CD8-positive, alpha-beta memory T cell (primary cell): ENCODE measurements at places on chromosomes 5 and 9. TPM values are rescaled to one million over a fixed set of nuclear protein-coding genes. Genes with fewer than 3 reads are reported as not detected.
A peak's percentile ranks its signal among the peaks of the same experiment; 100 is the strongest.

DNA sequence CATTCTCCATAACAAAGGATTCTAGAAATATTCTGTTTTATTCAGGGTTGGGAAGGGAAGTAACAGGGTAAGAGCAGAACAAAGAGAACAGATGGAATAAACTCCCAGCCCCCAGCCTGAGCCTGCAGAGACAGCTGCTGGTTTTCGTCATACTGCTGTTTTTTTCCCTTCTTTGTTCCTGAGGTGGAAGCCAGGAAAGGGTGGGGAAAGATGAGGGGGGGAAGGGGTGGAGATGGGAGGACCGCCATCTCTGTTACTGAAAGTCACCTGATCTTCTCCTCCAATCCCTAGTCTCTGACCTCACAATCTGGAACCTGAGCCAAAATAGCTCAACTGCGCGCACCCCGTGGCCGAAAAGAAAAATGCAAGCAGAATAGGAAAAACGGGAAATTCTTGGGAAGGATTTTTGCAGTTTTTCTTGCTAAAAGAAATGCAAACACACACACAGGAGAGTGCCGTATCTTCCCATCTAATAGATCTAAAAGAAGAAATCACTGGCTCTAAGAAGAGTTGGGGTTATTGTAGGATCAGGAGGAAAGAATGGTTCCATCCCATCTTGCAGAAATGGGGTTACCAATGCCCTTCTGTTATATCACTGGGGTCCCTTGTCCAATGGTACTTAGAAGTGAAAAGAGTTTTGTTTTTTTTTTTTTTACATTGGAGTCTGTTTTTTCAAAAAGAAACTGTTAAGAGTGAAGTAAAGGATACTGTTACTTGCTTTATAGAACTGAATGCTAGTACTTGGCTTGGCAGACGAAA, 57.9 kb downstream of the DIAPH1 start:
- H3K36me3 ChIP-seq, result peaks cover 39% of the 10 kb centered on the region
- H3K27me3 ChIP-seq, result no peaks in the 10 kb centered on the region
- no peak for DNase-seq
- H3K4me3 ChIP-seq, result no peak overlapping the region
- peaks cover 7% of the 10 kb centered on the region for H3K4me1 ChIP-seq

DNA sequence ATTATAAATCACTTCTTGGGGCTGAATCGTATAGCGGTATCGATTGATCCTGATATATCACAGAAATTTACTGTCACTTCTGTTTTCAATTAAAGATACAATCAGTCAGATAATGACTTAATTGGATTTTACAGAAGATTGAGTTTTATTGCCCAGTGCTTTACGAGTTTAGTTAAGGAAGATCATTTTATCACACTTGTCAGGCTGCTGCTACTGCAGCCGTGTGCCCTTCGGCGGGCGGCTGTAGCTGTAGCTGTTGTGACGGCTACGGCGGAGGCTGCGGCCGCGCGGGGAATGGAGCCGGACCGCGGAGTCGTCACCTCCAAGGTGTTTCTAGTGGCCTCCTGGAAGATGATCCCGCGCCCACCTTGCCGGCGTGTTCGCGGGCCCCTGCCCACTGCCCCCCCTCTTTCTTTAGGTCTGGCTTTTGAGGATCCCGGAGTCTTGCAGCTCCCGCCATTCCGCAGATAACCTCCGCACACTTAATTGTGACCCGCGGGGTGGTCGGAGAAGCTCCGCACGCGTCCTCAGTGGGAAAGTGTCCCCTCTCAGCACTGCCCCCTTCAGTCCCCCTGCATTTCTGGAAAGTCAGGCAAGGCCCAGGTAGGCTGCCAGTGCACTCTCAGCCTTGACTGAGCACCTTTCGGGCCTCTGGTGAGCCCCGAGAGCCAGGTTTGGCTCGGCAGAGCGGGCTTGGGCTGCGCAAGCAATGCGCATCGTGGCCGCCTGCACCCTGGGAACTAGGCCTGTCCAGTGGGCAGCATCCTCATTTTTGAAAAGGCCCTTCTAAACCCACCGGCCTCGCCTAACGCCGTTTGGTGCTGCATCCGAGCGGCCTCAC, 6.9 kb upstream of the DMRT3 start:
- DNase-seq, result no peak
- H3K36me3 ChIP-seq, result no peaks in the 10 kb centered on the region
- no peak overlapping the region for H3K4me3 ChIP-seq

GRCh38 chr5:81936066-81936465, 35.8 kb upstream of the ATG10 start:
- H3K36me3 ChIP-seq, result no peaks in the 10 kb centered on the region
- no peaks in the 10 kb centered on the region for H3K27me3 ChIP-seq
- H3K27ac ChIP-seq, result no peak overlapping the region
- DNase-seq, result no peak
- no peaks in the 10 kb centered on the region for H3K4me1 ChIP-seq

GRCh38 chr5:74500110-74500917, 140.2 kb downstream of the ENC1 start:
- no peaks in the 10 kb centered on the region for H3K4me1 ChIP-seq
- no peak overlapping the region for H3K4me3 ChIP-seq
- no peaks in the 10 kb centered on the region for H3K27me3 ChIP-seq
- H3K36me3 ChIP-seq, result no peaks in the 10 kb centered on the region
- H3K27ac ChIP-seq, result no peak overlapping the region

DNA sequence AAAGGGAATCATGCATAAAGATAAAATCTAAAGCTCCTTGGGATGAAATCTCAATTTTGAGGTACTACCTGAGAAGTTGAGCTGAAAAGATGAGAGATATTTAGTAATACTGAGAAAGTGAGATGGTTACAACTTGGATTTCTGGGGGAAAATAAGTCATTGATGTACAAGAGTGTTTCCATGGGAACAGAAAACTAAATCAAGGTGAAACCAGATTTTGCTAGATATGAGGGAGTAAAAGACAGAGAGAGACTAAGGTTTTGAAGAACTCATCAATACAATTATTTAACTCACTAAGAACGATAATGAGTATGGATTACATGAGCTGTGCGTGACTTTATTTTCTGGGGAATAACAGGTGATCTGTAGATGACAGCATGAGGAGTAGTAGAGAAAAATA, 10.2 kb upstream of the ST8SIA4 start:
- no peak overlapping the region for H3K4me3 ChIP-seq
- H3K4me1 ChIP-seq, result no peaks in the 10 kb centered on the region
- DNase-seq, result no peak
- H3K36me3 ChIP-seq, result no peaks in the 10 kb centered on the region
- H3K27ac ChIP-seq, result no peak overlapping the region

BNC2 gene
- total RNA-seq, result not detected

- H3K36me3 ChIP-seq, result peaks cover 28% of the 10 kb centered on the region
- DNase-seq, result no peak
- H3K4me3 ChIP-seq, result no peak overlapping the region
- H3K4me1 ChIP-seq, result no peaks in the 10 kb centered on the region
These were observed 34.1 kb downstream of the STARD4 start for GRCh38 chr5:111478266-111478665.

DNA sequence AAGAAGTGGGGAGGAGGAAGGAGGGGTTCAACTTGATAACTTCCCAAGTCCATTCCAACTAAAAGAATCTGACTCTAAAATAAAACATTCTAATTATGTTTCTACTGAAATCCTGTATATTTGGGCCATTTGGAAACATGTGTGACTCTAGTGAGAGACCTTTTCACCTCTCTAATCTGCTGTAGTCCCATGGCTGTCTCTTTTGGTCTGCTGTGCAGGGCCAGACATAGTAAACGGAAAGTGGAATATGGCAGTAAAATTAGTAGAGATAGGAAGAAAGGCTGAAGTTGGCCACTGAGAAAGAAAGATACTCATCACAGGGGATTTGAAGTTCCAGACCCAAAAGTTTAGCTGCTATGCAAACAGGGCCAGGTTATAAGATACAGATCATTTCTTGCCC, 15.9 kb downstream of the RFX3 start:
- H3K4me1 ChIP-seq, result peaks cover 15% of the 10 kb centered on the region
- H3K4me3 ChIP-seq, result no peak overlapping the region
- no peaks in the 10 kb centered on the region for H3K36me3 ChIP-seq
- peak overlapping the region; percentile 10 for H3K27ac ChIP-seq

GRCh38 chr5:149762958-149763630, 33.0 kb downstream of the PPARGC1B start:
- DNase-seq, result no peak
- H3K27ac ChIP-seq, result no peak overlapping the region
- no peaks in the 10 kb centered on the region for H3K4me1 ChIP-seq
- H3K27me3 ChIP-seq, result no peaks in the 10 kb centered on the region

EPB41L4A gene
- 0.04 TPM for total RNA-seq

DNA sequence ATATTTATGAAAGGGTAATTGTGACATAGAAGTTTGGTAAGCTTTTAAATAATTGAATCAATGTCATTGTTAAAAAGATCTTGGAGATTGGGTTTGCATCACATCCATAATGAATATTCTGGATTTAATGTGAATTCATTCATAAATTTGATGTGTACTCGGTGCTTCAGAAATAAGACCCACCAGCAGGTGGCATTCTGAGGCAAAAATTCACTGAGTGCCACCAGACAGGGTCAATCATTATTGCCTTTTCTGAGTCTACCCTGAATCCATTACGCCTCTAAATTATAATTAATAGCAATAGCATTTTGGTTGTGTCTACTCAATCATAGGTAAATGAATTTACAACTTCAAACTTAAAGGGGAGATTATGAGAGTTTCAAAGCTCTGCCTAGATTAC, 1.0 kb downstream of the TRPC7 start:
- H3K36me3 ChIP-seq, result no peaks in the 10 kb centered on the region
- no peak for DNase-seq
- no peaks in the 10 kb centered on the region for H3K27me3 ChIP-seq
- H3K4me1 ChIP-seq, result no peaks in the 10 kb centered on the region

CARD9 gene
- total RNA-seq, result 1.4 TPM

GRCh38 chr5:95565280-95565920, 10.5 kb downstream of the ARSK start:
- H3K4me3 ChIP-seq, result no peak overlapping the region
- no peaks in the 10 kb centered on the region for H3K27me3 ChIP-seq
- no peak overlapping the region for H3K27ac ChIP-seq

DNA sequence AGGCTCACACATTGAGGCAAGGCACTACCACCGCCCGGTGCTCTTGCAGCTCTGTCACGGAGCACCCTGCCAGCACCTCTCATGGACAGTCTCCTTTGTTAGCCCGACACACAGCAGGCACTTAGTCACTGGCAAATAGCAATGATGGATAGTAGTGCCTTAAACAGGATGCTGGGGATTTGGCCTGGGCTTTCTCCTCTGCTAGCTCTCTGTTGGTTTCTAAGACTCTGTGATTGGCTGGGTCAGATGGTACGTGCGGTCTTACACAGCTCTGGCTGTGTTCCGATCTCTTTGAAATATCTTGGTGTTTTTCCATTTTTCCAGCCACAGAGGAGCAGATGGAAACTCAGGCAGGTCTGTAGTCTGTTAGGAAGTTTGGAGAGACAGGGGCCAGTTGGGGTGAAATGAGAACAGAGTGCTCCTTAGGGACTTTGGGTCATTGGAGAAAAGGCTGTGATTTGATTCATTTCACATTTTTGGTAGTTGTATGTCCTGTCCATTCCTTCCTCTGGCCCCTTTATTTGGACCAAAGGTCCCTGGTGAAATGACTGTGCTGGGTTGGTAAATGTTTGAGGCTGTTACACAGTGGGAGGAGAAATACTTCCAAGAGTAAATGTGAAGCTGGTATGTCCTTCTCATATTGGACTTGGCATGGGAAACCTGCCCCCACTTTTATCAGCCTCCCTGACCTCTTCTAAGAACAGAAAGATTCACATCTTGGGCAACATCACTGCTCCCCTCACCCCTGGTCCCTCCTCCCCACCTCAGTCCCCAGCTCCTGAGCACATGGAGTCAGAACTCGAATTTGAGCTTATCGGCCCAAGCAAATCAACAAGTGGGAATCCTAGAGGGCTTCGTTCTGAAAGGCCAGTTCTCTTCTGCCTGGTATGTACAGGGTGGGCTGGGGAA, 3.4 kb downstream of the SMIM3 start:
- H3K36me3 ChIP-seq, result no peaks in the 10 kb centered on the region
- no peak for DNase-seq
- no peaks in the 10 kb centered on the region for H3K27me3 ChIP-seq
- no peak overlapping the region for H3K27ac ChIP-seq
- peaks cover 53% of the 10 kb centered on the region for H3K4me1 ChIP-seq

DNA sequence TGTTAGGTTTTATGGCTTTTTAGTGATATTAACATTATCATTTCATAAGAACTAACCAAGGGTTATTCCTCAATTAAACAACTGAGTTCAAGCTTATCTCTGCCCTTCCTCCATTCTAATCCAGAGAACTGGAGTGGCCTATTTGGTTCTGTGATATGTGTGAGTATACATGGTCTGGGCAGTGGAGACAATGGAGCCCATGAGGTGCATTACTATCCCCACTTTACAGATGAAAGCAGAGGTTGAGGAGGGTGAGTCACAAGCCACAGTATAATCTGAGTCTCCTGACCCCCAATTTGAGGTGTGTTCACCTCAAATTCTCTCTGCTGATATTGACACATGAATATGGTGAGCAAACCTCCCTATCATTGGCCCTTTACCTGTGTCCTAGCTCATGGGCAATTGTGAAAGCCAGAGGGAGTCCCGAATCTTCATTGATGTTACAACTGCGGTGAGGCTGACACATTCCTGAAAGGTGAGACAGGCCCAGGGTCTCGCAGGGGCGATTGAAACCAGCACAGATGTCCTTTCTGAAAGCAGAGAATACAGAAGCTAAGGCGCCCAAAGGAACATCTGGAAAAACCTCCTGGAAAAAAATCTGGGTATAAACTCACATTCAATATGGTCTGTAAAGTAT, 217.2 kb downstream of the TARS1 start:
- no peaks in the 10 kb centered on the region for H3K27me3 ChIP-seq
- no peaks in the 10 kb centered on the region for H3K36me3 ChIP-seq
- H3K27ac ChIP-seq, result no peak overlapping the region
- no peaks in the 10 kb centered on the region for H3K4me1 ChIP-seq

DNA sequence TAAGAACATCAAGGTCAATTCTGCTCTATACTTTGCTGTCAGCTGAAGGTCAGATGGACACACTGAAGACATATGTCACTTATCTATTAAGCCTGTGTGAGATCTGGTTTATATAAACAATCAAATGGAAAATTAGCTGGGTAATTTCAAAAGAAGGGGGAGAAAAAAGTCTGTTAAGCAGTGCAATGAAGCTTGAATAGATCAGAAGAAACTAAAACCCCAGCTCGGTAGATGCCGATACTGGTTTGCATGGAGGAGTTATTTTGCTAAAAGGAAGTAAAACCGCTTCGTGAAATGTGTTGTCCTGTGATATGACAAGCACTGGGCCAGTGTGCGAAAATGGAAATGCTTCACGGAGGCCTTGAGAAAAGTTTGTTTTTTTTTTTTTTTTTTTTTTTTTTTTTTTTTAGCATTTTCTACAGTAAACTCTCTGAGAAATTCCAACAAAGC, 148.8 kb downstream of the MEF2C start:
- no peak overlapping the region for H3K4me3 ChIP-seq
- no peaks in the 10 kb centered on the region for H3K27me3 ChIP-seq
- H3K36me3 ChIP-seq, result no peaks in the 10 kb centered on the region
- peak overlapping the region; percentile 44 for H3K27ac ChIP-seq
- DNase-seq, result no peak

- no peak overlapping the region for H3K27ac ChIP-seq
- H3K4me1 ChIP-seq, result no peaks in the 10 kb centered on the region
- no peaks in the 10 kb centered on the region for H3K36me3 ChIP-seq
- no peak overlapping the region for H3K4me3 ChIP-seq
These were observed 1427.7 kb upstream of the C9orf72 start for GRCh38 chr9:29001006-29001405.

SAXO1 gene
- not detected for total RNA-seq

GRCh38 chr9:38431116-38431515, 6.9 kb upstream of the IGFBPL1 start:
- no peaks in the 10 kb centered on the region for H3K27me3 ChIP-seq
- no peaks in the 10 kb centered on the region for H3K4me1 ChIP-seq
- no peak overlapping the region for H3K27ac ChIP-seq
- DNase-seq, result no peak
- no peaks in the 10 kb centered on the region for H3K36me3 ChIP-seq
